ENCODE measurements at places on chromosomes 13 and 19. TPM values are rescaled to one million over a fixed set of nuclear protein-coding genes. Genes with fewer than 3 reads are reported as not detected.

The TUBB4A gene
- total RNA-seq = 8.1 TPM

The ZNF555 gene
- total RNA-seq = 2.5 TPM

The PLD3 gene
- 72.0 TPM for total RNA-seq

The GTPBP3 gene
- 40.4 TPM for total RNA-seq

The ZNF284 gene
- total RNA-seq = 2.2 TPM

The RFPL4A gene
- not detected for total RNA-seq

The KIR3DL1 gene
- 0.28 TPM for total RNA-seq

The NAPA gene
- total RNA-seq = 102 TPM

The NLRP11 gene
- total RNA-seq = not detected

The ASF1B gene
- total RNA-seq = 117 TPM

The CD70 gene
- total RNA-seq = 74.3 TPM

The PTGIR gene
- total RNA-seq = 1.8 TPM

The IL27RA gene
- total RNA-seq = 29.7 TPM

The RETN gene
- not detected for total RNA-seq

All from activated CD8-positive, alpha-beta memory T cell treated with anti-CD3 and anti-CD28 coated beads, Interleukin-2, amount 10 ng/mL, durations not matched to agents 7 days and 5 days (primary cell).